ENCODE measurements at places on chromosomes 16 and 17.

- no peak for DNase-seq
These were observed 43.9 kb upstream of the SSTR5 start for GRCh38 chr16:1028524-1029258.

DNA sequence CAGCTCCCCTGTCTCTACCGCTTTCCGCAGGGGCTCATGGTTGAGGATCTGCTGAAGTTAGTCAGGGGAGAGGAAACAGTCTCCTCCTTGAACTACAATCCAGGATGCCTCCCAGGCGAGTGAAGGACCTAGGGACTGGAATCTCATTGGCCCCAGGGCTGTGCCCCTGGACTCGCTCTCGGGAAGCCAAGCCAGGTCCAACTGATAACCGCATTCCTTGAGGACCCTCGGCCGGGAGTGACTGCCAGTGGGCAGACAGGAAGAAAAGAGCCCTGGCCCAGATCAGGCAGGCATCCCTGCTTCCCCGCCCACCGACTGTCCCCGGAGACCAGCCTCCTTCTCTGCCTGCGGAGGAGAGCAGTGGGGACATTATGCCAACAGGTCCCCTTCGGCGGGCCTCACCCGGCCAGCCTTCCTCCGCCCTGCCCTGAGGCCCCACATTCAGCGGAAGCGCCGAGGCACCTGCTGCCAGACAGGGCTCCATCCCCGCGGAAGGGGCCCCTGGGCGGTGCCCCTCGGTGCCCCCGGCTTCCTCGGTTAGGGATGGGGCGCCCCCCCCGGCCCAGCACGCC, 776 bp downstream of the LRRC75A start:
- DNase-seq = no peak

GRCh38 chr17:56431736-56432135, 161.8 kb upstream of the NOG start:
- peak; percentile 26 for DNase-seq

- DNase-seq = peak; percentile 53
These were observed 335 bp downstream of the NECAB2 start for GRCh38 chr16:83968306-83968851.

DNA sequence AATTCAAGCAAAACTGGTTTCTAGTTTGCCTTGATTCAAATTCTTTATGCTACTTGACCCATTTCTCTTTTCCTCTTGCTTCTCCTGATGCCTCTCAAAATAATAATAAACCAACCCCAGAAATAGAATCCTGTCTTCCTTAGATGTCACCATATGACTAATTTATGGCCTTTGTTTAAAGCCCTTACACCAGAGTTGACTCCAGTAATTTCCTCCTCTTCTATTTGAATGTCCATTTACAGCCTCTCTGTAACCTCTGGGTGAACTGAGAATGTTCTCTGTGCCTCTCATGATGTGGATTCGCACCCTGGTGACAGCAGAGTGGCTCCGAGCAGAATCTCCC, 31.5 kb downstream of the ZFHX3 start:
- DNase-seq = no peak

GRCh38 chr16:86789621-86790051, 211.3 kb downstream of the FOXL1 start:
- peak; percentile 45 for DNase-seq
